ENCODE measurements at places on chromosomes 2 and 18. TPM values are rescaled to one million over a fixed set of nuclear protein-coding genes. Genes with fewer than 3 reads are reported as not detected.

The PPP1R7 gene
- total RNA-seq: 68.0 TPM

The MAP3K20 gene
- total RNA-seq: 1.8 TPM

The DUSP28 gene
- total RNA-seq: 8.3 TPM

The MFSD2B gene
- total RNA-seq: 0.39 TPM

The TRABD2A gene
- total RNA-seq: 48.8 TPM

The ALKAL2 gene
- not detected for total RNA-seq

The ZNF2 gene
- total RNA-seq: 1.8 TPM

The SULT1C4 gene
- total RNA-seq: 0.62 TPM

The MTCL1 gene
- 0.20 TPM for total RNA-seq

The KHK gene
- total RNA-seq: 5.3 TPM

The CRYBA2 gene
- not detected for total RNA-seq

The SP110 gene
- total RNA-seq: 118 TPM

The CXCR1 gene
- not detected for total RNA-seq

The MOCOS gene
- not detected for total RNA-seq

The CEBPZOS gene
- total RNA-seq: 33.1 TPM

The APCDD1 gene
- total RNA-seq: not detected

The SULT1C2 gene
- not detected for total RNA-seq

The SDC1 gene
- not detected for total RNA-seq

The TRIM43 gene
- total RNA-seq: not detected

The B4GALT6 gene
- total RNA-seq: 0.47 TPM

The CKAP2L gene
- 3.4 TPM for total RNA-seq

The CHRNG gene
- not detected for total RNA-seq

The RNU2-63P gene
- total RNA-seq: 15.4 TPM

All from CD4-positive, CD25-positive, alpha-beta regulatory T cell (primary cell).